ENCODE measurements at places on chromosomes 3 and 15.
A peak's percentile ranks its signal among the peaks of the same experiment; 100 is the strongest.

GRCh38 chr3:119625451-119626153 is 27.9 kb downstream of the PLA1A start:
- DNase-seq, result no peak

- DNase-seq, result no peak
Observed at GRCh38 chr15:77689821-77690220, 57.1 kb upstream of the LINGO1 start.

DNA sequence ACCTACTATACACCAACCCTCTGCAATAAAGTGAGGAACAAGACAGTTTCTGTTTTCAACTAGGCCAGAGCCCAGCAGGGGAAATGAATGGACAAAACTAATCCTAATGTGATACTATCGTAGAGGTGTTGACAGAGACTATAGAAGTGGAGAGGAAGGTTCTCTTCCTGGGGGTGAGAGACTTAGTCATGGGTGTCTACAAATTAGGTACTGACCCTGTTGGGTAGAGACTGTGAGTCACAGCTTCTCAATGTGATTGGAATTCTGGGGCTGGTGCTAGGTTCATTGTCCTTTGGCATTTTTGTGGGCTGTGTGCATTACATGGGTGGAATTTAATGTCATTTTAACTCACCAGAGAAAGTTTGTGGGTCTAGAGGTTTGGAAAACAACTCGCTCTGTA is 79.3 kb downstream of the ADAMTSL3 start:
- DNase-seq, result peak; percentile 74

GRCh38 chr15:87711026-87711425 is 545.5 kb downstream of the NTRK3 start:
- peak; percentile 20 for DNase-seq

DNA sequence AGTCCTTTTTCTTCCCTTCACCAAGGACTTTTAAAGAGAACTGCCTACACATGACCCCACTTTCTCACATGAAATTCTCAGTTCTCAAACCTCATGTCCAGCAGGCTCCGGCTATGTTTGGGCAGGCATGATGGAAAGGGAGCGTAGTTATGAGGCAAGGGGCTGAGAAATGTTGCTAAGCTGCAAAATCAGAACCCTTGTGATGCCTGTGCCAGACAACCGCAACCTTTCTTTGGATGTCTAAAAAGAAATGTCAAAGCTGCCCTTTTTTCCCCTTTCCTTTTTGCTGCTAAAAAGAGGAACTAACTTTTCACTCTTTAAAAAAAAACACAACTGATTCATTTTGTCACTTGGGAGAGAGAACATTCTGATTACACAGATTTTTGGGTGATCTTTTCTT is 19.2 kb downstream of the GNB4 start:
- no peak for DNase-seq

GRCh38 chr3:156725682-156726081 is 51.3 kb downstream of the TIPARP start:
- DNase-seq, result no peak

DNA sequence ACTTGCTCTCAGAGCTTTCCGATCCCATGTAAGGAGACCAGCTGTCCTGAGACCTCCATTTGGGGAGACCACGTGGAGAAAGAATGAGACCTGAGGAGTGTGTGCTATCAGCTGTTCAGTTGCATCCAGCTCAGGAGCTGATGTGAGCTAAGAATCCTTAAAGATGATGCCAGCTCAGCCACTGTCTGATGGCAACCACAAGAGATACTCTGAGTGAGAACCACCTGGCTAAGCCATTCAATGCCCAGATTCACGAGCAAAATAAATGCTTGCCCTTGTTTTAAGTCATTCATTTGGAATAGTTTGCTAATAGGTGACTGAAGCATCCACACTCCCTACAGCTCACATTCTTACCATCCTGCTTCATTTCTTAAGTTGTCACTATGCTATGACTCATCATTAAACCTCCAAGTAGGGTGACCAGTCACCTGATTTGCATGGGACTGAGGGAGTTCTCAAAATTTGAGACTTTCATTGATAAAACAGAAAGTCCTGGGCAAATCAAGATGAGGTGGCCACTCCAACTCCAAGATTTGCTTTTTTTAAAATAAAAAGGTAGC is 56.4 kb downstream of the SPTSSB start:
- peak; percentile 6 for DNase-seq

DNA sequence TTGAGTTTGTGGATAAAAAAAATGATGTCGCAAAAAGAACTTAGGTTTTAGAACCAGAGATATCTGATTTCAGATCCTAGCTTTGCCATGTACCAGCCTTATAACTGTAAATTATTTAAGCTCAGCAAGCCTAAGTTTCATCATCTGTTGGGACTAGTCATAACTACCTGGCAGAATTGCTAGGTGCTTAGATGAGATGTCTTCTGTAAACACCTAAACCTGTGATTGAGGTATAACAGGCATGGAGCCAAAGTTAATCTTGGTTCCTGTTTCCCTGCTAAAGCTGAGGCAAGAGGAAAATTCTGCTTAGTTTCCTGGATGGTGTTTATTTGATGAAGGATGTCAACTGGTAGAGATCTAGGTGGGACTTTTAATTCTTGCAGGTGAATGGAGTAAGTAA is 331.3 kb upstream of the RBMS3 start:
- DNase-seq, result no peak

DNA sequence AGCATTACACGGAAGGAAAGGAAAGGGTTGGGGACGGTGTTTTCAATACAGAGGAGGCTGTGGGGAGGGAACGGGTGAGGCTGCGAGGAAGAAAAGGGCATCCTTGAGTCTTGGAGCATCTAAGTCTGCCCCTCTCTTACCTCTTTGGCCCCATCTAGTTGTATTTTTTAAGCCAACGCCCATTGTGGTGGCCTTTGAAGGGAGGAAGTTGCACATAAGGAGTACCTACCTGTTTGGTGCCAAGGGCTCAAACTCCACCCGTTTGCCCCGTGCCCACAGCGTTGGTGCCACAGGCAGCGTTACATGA is 146.1 kb upstream of the UMPS start:
- DNase-seq, result no peak

DNA sequence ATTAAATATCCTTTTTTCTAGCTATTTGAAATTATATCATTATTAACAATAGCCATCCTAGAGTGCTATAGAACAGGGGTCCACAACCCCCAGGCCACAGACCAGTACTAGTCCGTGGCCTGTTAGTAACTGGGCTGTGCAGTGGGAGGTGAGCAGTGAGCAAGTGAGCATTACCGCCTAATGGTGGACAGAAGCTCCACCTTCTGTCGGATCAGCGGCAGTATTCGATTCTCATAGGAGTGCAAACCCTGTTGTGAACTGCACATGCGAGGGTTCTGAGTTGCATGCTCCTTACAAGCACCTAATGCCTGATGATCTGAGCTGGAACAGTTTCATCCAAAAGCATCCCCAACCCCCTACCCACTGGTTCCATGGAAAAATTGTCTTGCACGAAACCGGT is 11.7 kb downstream of the CLDN16 start:
- no peak for DNase-seq

GRCh38 chr3:136728473-136728872 is 23.7 kb downstream of the STAG1 start:
- DNase-seq, result no peak

DNA sequence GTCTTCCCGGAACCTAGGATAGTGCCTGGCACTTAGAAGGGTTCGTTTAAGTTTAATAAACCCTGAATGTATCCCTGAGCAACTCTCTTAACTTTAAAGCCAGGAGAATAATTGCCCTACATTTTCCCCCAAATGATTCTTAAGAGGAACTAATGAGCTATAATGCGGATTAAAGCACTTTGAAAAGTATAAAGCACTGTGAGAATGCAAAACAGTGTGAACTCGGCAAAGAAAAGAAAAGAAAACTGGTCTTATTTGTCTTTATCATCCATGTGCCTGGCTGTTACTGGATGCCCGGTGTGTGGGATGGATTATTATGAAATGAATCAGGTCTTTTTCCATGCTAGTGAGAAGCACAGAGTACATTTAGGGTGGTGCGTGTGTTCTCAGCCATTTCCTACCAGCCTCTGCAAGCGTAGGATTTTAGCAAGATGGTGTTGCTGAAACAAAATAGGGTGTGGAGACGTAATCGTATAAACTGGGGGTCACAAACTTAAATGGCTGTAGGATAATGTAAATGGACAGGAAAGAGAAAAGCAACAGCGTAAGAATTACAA is 983 bp downstream of the KBTBD12 start:
- no peak for DNase-seq

DNA sequence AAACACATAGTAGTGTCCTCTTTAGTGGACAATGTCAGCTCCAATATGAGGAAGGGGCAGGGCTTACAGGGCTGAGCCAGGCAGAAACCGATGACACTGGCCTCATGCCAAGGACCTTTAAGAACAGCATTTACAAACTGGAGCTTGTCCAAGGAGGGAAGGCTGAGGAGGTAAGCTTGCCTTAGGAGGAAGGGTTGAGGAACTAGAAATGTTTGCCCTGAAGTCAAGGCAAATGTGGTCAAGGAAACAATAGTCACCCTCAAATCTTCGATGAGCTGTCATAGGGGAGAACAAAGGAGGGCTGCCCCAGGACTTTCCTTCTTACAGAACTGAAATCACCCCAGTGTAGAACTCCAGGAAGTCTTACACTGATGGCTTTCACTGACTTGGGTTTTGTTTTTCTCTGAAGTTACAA is 136.4 kb downstream of the LIPC start:
- peak; percentile 45 for DNase-seq

DNA sequence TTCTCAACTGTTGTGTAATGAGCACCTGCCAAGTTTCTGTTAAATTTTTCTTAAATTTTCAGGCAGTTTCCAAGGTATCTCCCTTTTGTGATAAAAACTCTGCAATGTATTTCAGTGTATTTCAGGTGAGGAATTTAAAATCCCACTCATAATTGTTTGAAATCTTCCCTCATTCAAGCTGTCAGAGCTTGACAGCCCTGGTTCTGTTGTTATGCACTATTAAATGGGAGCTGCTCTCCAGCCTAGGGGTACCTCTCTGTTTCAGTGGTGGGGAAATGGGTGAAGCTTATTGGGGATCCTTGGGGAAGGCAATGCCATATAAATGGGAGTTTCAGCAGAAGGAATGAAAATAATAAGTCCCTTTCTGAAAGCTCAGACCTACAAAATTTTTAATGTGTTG is 178.0 kb upstream of the TMCO5A start:
- DNase-seq, result no peak

GRCh38 chr3:29156086-29156715 is 124.7 kb upstream of the RBMS3 start:
- DNase-seq, result peak; percentile 19

- DNase-seq, result no peak
Observed at GRCh38 chr3:121627622-121628021, 33.1 kb downstream of the HCLS1 start.

GRCh38 chr3:100297784-100298183 is 36.8 kb upstream of the NIT2 start:
- DNase-seq, result peak; percentile 18

DNA sequence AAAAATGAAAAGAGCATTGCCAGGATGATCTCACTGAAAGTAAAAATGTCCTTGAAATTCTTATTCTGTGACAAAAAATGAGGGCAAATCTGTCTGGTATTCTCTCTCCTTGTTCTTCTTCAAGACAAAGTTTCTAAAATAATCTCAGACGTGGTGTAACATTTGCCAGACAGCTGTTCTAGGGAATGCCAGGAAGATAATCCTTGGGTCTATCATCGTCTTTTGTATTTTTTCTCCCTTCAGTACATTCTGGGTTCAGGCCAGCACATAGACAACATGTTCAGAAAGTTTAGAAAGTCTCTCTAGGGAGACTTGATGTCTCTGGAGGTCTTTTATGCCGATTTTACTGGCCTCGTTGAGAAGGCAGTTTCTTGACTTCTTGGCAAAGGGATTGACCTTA is 121.2 kb upstream of the HES1 start:
- DNase-seq, result no peak

DNA sequence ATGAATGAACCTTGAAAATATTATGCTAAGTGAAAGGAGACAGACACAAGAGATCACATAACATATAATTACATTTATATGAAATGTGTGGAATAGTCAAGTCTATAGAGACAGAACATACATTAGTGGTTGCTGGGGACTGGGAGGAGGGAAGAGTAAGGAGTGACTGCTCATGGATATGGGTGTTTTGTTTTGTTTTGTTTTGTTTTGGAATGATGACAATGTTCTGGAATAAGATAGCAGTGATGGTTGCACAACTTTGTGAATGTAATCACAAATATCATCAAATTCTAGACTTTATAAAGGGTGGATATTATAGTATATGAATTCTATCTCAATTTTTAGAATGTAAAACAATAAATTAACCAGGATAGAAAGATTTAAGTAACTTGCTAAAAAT is 57.4 kb upstream of the PHLDB2 start:
- peak; percentile 89 for DNase-seq

DNA sequence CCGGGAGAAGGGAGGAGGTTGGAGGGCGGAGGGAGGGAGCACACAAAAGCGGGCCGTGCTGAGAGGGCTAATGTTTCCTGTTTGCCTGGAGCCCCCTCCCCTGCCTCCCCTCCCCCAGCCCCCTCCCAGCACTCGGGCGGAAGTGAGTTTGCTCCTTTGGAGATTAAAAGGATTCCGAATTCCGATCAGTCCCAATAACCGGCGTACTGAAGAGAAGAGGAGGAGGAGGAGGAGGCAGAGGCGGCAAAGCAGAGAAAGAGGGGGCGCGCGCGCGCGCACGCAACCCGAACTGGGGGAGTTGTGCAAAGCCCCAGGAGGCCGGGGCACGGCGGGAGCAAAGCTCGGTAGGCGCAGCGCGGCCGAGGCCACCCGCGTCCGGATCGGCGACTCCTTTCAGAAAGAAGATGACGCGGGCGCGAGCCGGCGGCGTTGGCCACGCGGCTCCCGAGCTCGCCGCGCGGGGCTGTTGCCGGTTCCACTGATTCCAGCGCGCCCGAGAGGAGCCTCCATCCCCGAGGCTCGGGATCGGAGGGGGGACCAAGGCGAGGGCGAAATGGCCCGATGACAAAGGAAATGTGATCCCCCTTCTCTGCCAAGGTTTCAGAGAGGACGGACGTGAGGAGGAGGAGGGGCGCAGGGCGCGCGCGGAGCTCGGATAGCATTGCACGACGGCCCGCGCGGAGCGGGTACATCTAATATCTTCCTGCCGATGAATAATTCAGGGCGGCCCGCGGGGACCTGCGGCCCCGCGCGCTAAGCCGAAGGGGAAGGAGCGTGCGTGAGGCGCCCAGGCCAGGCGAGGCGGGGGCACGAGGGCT is 1.1 kb upstream of the TRIM71 start:
- DNase-seq, result peak; percentile 10

- DNase-seq, result no peak
Observed at GRCh38 chr3:149958171-149958796, 12.4 kb downstream of the PFN2 start.

GRCh38 chr3:22360164-22360563 is 609.2 kb upstream of the ZNF385D start:
- no peak for DNase-seq

DNA sequence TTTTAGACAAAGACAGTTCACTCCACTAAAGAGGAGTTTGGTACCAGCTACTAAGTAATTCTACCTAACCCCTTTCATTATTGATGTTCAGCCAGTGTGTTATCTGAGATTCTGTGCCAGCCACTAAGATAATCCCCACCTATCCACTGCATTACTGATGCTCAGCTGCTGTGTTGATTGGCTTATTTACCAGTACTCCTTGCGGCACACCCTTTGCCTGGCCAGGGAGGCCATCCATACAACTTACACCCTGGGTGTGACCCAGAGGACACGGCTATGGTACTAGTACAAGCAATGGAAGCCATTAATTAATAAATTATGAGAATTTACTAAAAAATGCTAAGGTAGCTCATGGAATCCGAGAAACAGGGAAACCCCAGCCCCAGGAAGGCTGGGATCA is 290.7 kb upstream of the CTNNB1 start:
- no peak for DNase-seq

GRCh38 chr3:38985581-38985980 is 66.2 kb downstream of the SCN11A start:
- DNase-seq, result no peak
